ENCODE measurements at places on chromosomes 2 and 18.

GRCh38 chr2:207925601-207926000 lies 99.7 kb downstream of the PLEKHM3 start:
- peaks cover 8% of the 10 kb centered on the region for H3K36me3 ChIP-seq
- no peak for DNase-seq
- peaks cover 15% of the 10 kb centered on the region for H3K4me1 ChIP-seq
- H3K4me3 ChIP-seq, result no peak overlapping the region

- H3K4me3 ChIP-seq, result no peak overlapping the region
- no peaks in the 10 kb centered on the region for H3K36me3 ChIP-seq
- peaks cover 8% of the 10 kb centered on the region for H3K4me1 ChIP-seq
- no peak for DNase-seq
These were observed 87.4 kb downstream of the SMIM21 start for GRCh38 chr18:75339936-75340605.

- H3K36me3 ChIP-seq, result no peaks in the 10 kb centered on the region
- H3K4me1 ChIP-seq, result peaks cover 10% of the 10 kb centered on the region
- no peak overlapping the region for H3K4me3 ChIP-seq
- no peak overlapping the region for H3K27ac ChIP-seq
- no peak for DNase-seq
These were observed 9.6 kb downstream of the ANKRD12 start for GRCh38 chr18:9146224-9146623.

DNA sequence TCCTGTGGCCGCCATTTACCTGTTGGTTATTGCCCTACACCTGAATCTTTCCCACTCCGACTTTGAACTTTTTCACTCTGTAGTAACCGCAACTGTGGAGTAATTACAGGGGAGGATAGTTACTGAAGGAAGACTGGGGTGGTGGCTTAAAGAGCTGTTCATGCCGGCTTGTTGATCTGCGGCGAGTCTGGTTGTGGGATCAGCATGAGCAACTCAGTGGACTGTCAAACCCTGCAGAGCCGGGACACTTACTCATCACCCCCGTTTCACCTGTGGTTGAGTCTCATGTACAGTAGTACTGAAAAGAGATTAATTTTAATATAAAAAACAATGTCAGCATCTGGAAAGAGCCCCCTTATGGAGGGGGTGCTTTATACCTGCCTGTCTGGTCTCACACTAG lies 2.1 kb downstream of the ASB1 start:
- no peak overlapping the region for H3K27ac ChIP-seq
- peaks cover 23% of the 10 kb centered on the region for H3K4me1 ChIP-seq
- no peaks in the 10 kb centered on the region for H3K27me3 ChIP-seq
- no peak for DNase-seq
- H3K36me3 ChIP-seq, result peaks cover 28% of the 10 kb centered on the region

- DNase-seq, result no peak
- peaks cover 36% of the 10 kb centered on the region for H3K36me3 ChIP-seq
- H3K4me3 ChIP-seq, result no peak overlapping the region
- no peak overlapping the region for H3K27ac ChIP-seq
- no peaks in the 10 kb centered on the region for H3K27me3 ChIP-seq
These were observed 36.9 kb downstream of the KCTD18 start for GRCh38 chr2:200472853-200473464.

Data from mesothelial cell of epicardium (in vitro differentiated cells).